Posterior vena cava (tissue), 2 donors: ENCODE measurements at places on chromosomes 12 and 14. TPM values are rescaled to one million over a fixed set of nuclear protein-coding genes. Genes with fewer than 3 reads are reported as not detected.

The CLEC6A gene
- not detected for total RNA-seq

The SCNN1A gene
- total RNA-seq, result 3.3 TPM

The MMP19 gene
- 48.7 TPM for total RNA-seq

The RNASE4 gene
- 42.3 TPM for total RNA-seq

DNA sequence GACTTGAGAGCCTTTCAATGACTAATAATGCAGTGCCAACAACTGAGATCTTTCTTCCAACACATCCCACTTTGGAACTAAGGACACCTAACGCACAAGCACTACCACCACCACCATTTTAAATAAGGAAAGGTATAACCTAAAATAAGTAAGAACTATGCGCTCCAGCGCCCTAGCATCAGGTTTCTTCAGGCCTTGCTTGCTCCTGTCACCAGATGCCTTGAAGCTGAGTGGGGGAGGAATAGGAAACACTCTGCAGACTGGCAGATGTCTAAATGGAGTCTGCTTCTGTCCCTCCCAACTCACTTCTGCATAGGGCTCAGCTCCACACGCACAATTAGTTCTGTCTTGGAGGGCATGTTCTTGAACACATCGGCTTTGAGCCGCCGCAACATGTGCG, 15.1 kb downstream of the CHD4 start:
- DNase-seq, result no peak

DNA sequence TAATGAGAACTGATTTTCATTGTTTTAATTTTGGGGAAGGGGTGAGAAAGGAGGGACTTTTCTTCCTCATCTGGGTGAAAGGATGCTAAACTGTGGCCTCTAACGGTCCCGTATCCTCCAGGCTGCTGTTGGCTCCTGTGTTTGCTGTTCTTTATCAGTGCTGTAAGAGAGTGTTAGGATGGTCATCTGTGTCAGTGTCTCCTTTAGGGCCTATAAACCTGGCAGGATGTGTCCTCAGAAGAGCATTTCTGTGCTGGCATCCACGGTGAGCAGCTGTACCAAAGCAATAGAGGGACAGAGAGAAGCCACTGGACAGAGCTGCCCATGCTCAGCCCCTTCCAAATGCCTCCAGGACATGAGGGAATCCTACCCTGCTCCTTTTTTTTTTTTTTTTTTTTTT, 253.1 kb downstream of the ZFP36L1 start:
- DNase-seq, result no peak

DNA sequence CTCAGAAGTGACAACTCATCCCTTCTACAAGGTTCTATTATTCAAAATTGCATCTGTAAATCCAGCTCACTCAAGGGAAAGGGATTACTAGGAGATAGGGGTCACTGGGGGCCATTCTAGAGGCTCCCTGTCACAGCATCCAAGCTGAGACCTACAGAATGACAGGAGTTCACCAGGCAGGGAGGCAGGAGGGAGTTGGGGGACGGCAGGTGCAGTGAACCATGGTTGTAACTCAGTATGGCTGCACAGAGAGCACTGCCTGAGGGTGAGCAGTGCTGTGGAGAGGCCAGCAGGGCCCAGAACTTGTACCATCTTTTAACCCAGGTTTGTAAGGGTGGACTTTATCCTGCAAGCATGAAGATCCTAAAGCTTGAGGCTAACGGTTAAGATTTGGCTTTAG, 37.9 kb upstream of the SINHCAF start:
- DNase-seq, result peak; percentile 31

GRCh38 chr14:85516239-85517113, 13.5 kb upstream of the FLRT2 start:
- no peak for DNase-seq

GRCh38 chr12:92561543-92561899, 141.3 kb upstream of the PLEKHG7 start:
- no peak for DNase-seq

- no peak for DNase-seq
Observed at GRCh38 chr12:122921917-122922316, 26.0 kb upstream of the VPS37B start.

DNA sequence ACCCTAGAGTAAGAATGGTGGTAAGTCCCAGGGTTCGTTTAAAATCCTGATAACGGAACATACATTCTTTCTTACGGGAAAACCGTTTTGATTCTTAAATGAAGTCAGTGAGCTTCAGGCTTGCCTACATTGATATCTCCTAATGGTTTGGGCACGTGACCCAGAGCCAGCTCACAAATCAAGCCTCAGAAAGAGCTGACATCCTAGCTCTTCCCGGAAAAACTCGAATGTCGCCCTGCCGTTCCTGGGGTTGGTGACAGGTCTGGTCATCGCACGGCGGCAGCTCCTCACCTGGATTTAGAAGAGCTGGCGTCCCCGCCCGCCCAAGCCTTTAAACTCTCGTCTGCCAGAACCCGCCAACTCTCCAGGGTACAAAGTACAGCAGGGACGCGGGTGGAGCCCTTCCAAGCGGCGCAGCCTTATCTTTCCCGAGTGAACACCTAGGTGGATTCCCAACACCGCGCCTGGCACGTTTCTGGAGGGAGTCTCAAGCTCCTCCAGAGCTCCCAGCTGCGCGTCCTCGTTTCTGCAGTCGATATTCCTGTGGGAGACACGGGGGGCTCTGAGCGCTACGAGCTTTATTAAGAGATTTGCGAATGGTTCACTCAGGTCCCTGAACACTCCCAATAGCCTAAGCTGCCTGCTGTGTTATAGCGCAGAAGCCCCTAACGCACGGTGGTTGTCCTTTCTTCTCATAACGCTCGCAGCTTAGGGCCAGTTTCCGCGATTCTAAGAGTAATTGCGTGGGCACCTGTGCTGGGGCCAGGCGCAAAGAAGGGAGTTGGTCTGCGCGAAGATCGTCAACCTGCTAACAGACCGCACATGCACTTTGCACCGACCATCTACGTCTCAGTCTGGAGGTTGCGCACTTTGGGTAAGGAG, at the start of gene SSTR1:
Gene SSTR1 (plus strand): TSS at position 169 of the 882 bp plus-strand sequence. CDS start 1,486 bp downstream, outside the sequence.
- no peak for DNase-seq

DNA sequence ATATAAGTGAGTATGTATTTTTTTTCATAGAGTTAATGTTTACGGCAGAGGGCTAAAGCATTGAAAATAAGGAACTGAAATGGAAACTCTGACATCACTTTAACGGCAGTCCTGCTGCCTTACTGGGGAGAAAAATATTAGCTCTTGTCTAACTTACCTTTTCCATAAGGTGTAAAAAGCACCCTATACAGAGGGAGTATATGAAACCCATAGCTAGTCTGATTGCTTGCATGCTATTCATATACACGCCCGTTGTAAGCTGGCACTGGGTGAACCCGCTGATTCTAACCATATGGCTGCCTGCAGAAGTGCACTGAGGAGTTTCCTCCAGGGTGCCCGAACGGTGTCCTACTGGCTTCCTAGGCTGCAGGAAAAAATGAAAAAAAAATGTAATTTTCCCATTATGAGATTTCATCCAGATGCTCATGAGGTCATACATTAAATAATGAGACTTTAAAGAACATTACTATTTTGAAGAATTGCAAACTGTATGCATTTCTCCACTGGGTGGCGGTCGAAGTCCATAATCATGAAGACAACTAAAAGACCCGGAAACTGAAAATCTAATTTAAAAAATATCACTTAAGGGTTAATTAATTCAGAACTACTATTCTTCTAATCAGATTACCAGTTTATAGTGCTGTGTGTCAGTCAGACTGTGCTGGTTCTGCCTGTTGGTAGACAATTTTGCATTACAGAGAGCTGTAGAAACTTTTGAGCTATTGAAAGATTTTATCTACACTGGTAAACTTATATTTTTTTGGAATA, 144.7 kb downstream of the ALX1 start:
- DNase-seq, result no peak
